Transverse colon (tissue), 4 donors: ENCODE measurements at places on chromosomes 6 and 20. TPM values are rescaled to one million over a fixed set of nuclear protein-coding genes. Genes with fewer than 3 reads are reported as not detected.

The PHACTR1 gene
- 1.2 TPM for total RNA-seq

GRCh38 chr6:56292505-56293181 lies 45.3 kb upstream of the COL21A1 start:
- H3K4me1 ChIP-seq: no peaks in the 10 kb centered on the region
- H3K27ac ChIP-seq: no peak overlapping the region
- peak; percentile 9 for DNase-seq
- no peaks in the 10 kb centered on the region for H3K36me3 ChIP-seq
- H3K27me3 ChIP-seq: no peaks in the 10 kb centered on the region

DNA sequence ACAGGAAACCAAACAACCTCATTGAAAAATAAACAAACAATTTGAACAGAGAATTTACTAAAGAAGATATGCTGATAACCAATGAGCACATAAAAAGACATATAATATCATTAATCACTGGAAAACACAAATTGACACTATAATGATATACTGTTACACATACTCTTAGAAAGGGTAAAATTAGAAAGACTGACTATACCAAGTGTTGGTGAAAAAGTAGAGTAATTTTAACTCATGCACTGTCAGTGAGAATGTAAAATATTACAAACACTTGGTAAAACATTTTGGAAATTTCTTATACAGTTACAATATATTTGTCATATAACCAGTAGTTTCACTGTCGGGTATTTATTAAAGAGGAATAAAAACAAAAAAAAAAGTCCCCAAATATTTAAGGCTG lies 1139.2 kb upstream of the GJE1 start:
- no peak overlapping the region for H3K27ac ChIP-seq
- no peak overlapping the region for H3K4me3 ChIP-seq
- peaks cover 7% of the 10 kb centered on the region for H3K4me1 ChIP-seq
- DNase-seq: no peak
- H3K36me3 ChIP-seq: no peaks in the 10 kb centered on the region

- DNase-seq: peak; percentile 4
- H3K27me3 ChIP-seq: no peaks in the 10 kb centered on the region
- no peak overlapping the region for H3K27ac ChIP-seq
These were observed 5.6 kb upstream of the PLCG1 start for GRCh38 chr20:41131594-41132387.
